ENCODE measurements at places on chromosomes 1 and 21.

GRCh38 chr1:31266547-31266946 is 26.9 kb upstream of the NKAIN1 start:
- DNase-seq: no peak

DNA sequence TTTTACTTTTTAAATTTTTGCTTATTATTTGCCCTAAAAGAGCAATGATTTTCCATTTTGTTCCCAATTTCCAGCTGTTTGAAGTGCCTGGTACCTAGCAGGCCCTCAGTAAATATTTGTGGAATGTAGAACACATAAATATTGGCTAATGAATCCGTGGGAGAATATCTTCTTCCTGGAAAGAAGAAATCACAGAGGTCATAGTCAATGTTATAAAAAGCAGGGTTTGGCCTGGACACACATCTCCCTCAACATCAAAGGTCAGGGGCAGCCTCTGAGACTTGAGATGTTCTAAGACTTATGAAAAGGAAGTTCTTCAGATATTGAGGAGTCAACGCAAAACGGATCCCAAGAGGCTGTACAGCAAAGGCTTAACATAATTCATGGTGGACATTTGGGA is 358.1 kb downstream of the HHAT start:
- DNase-seq: no peak

DNA sequence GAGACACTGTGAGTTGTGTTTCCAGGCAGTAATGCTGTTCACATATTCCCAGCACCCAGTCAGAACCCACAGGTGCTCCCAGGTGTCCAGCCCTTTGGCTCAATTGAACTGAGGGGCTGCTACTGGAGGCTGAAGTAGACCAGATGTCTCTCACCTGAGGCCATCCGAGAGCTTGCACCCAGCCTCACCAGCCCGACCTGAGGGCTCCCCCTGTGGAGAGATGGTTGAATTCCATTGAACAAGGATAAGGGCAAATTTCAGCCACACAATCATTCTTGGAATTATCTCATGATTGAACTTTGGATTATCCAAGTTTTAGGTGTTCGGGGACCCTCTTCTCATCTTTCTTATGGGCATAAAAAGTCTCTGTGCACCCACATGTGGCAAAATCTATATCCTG is 52.1 kb downstream of the OBSCN start:
- no peak for DNase-seq

DNA sequence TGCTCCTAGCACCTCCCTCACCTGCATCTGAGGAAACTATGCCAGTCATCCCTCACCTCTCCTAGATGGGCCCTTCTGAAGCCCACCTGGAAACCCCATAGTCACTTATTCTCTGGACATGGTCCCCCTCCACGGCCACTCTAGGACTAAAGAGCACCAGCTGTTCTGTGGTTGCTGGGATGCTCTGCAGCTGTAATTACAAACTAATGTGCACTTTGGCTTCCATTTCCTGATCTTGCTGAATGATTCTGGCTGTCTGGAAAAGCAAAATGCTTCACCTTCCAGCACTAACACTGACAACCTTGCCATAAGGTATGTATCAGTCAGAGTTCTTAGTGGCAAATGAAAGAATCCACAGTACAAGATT is 48.7 kb upstream of the PSEN2 start:
- DNase-seq: no peak

GRCh38 chr1:235601104-235601503 is 48.5 kb downstream of the GNG4 start:
- no peak for DNase-seq

GRCh38 chr1:7680207-7680954 is 90.7 kb upstream of the VAMP3 start:
- DNase-seq: peak; percentile 54

DNA sequence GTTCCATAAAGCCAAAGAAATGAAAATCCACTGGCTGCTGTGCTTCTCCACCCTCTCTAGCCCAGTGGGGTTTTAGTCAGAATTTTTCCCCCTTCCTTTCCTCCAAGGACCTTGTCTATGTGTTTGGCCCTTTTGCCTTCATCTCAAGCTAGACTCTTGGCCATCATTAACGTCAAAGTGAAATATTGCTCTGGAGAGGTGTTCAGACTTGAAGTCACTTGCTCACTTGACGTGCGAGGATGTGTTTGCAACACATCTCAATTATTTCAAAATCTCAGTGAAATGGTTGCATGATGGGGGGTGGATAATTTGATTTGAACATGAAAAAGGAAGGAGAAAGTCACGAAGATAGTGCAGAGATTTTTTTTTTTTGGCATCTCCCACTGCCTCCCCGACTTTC is 13.6 kb downstream of the EVA1C start:
- DNase-seq: no peak

- no peak for DNase-seq
Measured at GRCh38 chr1:223618680-223619079, 46.8 kb downstream of the CAPN8 start.

DNA sequence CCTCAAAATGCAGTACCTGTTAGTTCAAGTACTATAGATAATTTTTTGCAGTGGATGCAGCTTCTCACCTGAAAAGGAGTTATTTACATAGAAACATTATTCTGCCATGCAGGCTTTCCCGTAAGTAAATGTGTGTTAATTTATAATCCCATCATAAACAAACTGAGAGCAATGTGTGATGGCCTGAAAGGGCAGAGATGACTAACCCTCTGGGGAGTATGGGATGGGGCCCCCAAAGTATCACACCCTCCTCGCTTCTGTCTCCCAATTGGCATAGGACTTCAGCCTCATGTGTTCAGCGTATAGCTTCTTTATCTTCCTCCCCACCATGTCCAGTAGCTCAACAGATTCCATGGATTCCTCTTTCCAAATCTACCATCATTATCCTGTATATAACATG is 7.6 kb downstream of the HMGCL start:
- no peak for DNase-seq

DNA sequence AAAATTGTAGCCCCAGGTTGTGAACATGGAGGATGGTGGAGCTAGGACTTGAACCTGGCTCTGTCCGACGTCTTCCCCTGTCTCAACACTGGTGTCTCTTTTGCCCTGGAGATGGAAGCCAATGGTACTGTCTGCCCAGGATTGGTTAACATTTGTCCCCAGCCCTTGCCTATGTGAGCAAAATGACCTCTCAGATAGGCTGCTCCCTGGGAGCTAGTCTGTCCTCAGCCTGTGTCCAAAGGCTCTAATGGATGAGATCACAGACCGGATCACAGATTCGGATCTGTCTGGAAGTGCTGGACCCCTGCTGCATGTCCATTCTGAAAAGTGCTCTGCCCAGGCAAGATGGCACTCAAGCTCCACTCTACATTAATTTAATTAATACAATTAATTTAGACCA is 394.4 kb upstream of the VAMP3 start:
- DNase-seq: peak; percentile 21

DNA sequence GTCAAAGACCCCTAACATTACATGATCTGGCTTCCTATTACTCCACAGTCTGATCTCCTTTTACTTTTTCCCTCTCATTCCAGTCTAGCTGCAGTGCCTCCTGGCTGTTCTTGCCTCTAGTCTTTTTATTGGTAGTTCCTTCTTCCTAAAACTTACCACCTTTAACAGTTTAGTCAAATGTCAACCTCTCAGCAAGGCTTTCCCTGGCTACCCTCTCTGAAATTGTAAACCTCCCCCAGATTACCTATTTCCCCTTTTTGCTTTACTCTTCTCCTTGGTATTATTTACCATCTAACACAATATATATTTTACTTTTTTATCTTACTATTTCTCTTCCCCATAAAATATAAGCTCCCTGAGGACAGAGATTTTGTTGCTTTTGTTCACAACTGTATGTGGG is 129.6 kb downstream of the CLEC20A start:
- no peak for DNase-seq

DNA sequence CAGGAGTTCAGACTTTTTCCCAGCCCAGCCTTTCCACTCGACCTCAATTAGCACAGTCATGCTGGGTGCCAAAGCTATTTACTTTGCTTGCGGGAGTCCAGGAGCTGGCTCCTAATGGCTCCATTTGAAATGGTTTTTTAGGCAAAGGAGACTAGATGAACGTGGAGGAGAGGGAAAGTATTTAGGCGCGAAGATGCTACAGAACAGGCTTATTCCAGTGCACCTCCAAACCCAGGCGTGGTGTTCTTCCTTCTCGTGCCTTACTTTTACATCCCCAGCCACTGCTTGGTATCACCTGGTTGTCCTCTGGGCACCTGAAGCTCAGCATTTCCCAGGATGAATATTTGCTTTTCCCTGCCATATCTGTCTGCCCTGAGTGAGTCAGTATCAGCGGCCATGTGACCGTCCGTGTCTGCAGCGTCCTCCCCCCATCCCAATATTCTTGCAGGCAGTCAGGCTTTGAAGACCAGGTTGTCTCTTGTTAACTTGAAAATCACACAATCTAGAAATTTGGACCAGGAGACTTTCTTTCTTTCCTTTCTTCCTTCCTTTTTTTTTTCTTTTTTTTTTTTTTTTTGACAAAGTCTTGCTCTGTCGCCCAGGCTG is 198.5 kb downstream of the DYRK1A start:
- DNase-seq: no peak

GRCh38 chr1:6271554-6271953 is 10.7 kb upstream of the GPR153 start:
- no peak for DNase-seq

- DNase-seq: no peak
Measured at GRCh38 chr1:243715285-243715684, 134.8 kb downstream of the AKT3 start.

DNA sequence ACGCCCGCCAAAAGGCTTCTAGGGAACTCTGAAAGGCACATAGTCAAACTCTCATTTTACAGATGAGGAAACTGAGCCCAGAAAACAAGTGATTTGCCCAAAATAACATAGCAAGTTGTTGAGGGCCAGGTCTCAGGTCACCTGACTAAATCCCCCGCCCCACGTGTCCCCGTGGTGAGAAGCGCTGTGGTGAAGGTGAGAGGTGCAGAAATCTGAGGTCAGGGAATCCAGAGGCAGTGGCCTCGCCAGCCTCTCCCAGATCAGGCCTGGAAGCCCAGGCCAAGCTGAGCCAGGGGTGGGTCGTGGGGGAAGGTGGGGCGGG is 5.1 kb downstream of the HDGF start:
- DNase-seq: no peak

- DNase-seq: no peak
Measured at GRCh38 chr1:112909847-112910246, 46.1 kb downstream of the SLC16A1 start.
